Activated CD4-positive, alpha-beta T cell treated with anti-CD3 and anti-CD28 coated beads, Interleukin-2, Interleukin-6, amounts not matched to agents 100 ng/mL and 50 ng/mL, durations not matched to agents 16 hours and 8 hours (primary cell): ENCODE measurements at places on chromosomes 13 and 19.

GRCh38 chr19:40685016-40685526, 5.4 kb downstream of the NUMBL start:
- DNase-seq: no peak

GRCh38 chr13:78660495-78660857, 1.5 kb upstream of the OBI1 start:
- no peak for DNase-seq

DNA sequence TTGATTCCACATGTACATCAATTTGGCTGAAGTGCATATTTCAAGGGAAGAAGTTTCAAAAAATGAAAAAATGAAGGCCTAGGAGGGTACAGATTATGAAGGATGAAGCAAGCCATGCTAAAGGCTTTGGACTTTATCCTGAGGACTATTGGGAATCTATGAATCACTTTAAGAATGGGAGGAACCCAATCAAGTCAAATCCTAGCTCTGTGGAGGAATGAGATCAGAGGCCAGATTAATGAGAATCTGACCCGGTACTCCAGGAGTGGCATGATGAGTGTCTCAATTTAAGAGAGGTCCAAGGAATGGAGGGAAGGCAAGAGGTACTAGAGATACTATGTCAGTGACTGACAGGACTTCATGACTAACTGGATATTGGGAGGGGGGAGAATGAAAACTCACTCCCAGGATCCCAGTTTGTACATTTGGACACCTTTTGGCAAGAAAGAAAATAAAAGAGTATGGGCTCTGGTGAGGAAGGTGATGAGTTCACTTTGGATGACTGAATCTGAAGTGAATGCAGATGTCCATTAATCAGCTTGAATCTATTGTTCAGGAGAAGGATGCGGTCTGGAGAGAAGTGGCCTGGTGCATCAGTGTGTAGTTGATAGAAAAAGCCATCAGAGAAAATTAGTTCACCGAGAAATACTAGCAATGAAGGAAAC, 349.0 kb downstream of the EFNB2 start:
- DNase-seq: no peak

- DNase-seq: no peak
Measured at GRCh38 chr13:23460309-23460708, 26.8 kb upstream of the SACS start.

DNA sequence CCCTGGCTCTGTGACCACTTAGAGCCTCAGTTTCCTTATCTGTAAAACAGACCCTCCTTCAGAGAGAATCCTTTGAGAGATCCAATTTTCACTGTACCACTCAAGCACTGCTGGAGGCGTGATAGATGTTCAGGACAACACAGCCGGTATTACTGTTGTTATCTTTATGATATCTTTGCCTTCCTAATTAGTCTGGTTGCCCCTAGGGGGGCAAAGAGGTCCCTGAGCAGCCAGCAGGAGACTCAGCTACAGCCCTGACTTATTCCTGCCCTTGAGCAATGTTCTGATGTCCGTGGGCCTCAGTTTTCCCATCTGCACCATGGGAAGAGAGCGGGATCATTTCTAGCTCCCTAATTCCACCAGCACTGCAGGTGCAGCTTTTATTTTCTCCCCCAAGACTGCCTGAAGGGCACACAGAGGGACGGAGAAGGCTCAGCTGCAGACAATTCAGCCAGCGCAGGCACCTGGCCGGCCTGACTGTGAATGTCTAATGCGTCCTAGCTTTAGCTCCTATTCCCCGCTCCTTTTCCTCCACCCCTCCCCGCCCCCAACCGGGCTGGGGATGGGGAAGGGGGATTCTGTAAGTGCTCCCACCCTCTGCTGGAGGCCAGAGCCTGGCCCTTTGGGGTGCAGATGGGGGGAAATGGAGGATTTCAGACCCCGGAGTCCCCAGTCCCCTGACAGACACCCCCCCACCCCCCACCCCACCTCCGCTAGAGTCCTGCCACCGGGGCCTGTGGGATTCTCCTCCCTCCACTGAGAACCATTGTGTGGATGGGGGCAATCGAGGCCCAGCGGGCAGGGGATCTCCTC, 16.2 kb downstream of the TLE5 start:
- DNase-seq: no peak

GRCh38 chr19:10223488-10224213, 7.5 kb downstream of the S1PR2 start:
- DNase-seq: no peak

DNA sequence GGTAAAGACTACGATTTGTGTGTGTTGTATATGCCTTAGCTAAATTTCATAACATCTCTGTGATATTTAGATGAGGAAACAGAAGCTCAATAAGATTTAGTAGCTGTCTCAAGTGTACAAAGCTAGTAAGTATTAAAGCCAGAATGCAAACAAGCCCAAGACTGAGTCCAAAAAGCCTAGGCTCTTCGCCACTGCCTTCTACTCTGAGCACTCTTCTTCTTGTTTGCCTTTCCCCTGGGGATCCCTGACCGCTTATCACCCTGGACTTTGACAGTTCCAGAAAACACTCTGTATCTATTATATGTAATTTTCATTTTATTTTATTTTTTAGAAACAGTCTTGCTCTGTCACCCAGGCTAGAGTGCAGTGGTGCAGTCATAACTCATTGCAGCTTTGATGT, 5.8 kb downstream of the TM9SF2 start:
- DNase-seq: no peak

GRCh38 chr13:46295491-46296114, 83.9 kb downstream of the LRRC63 start:
- DNase-seq: peak; percentile 86

DNA sequence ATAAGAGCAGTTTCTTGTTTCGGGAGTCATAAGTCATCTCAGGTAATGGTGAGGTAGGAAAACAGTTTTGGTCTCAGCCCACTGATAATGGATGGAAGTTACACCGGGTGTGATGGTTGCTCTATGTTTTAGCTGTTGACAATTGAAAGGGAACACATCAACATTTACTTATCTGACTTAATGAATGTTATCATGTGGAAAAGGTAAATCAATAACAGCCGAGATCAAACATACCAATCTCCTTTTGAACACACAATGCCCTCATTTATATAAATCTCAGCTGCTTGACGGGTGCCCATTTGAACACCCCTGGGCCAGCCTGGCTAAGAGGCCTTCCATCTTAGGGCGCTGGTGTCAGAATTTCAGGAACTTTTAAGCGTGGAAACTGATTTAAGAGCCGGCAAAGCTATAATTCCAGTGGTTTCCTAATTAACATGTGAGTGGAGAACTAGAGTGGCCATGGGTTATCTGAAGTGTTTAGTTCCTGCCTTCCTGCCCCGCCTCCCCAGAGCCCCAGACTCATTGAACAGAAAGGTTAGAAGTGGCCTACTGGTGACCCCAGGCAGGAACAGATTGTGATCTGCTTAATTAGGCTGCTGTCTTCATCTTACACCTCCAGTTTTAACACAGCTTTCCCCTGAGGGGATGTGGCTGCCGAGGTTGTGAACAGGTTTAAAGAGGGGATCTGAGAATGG, 572.7 kb downstream of the FGF9 start:
- DNase-seq: no peak

- peak; percentile 68 for DNase-seq
Measured at GRCh38 chr13:98839856-98840769, 87.6 kb upstream of the SLC15A1 start.

DNA sequence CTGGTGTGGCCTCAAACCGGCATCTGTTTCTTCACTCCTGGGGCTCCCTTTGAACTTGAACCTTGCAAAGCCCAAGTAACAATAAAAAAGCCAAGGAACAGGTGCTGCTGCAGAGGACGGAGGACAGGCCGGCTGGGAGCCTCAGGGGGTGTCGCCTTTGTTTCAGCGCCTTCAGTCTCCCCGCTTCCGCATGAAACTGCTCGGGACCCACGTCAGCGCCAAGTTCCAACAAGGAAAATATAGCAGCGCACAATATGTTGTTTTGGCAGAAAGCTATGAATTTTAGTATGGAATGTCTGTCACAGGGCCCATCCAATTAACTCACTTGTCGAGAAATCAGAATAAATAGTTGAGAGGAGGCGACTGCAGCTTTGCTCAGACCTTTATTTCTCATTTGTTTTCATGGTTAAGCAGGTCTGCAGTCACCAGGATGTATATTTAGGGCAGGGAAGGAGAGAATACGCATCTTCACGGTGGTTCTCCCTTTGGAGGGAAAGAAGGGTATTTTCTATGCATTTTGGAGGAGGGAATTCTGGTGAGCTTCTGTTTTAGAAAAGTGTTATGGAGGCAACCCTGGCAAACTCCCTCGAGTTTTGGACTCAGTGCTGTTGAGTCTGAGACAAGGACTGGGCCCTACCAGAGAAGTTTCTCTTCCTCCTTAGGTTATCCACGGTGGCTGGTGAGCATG, 34.3 kb upstream of the MEDAG start:
- DNase-seq: no peak

GRCh38 chr19:1685046-1685445, 32.6 kb upstream of the TCF3 start:
- DNase-seq: no peak

- no peak for DNase-seq
Measured at GRCh38 chr13:35473802-35474201, 2.7 kb downstream of the MAB21L1 start.

DNA sequence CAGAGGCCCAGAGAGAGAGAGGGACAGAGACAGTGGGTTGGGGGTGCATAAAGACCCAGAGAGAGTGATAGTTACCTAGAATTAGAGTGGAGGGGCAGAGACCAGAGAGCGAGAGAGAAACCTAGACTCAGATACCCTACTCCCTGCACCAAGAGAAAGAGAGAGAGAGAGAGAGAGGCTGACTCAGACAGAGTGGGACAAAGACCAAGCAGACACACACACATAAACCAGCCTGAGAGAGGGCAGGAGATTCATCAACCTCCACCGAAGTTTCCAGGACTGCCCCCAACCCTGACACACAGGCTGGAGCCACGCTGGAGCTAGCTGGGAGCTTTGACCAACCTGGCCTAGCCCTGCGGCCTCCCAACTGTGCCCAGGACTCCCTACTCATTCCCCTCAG, 12.9 kb downstream of the SYT3 start:
- DNase-seq: no peak

GRCh38 chr19:31299665-31300064, 49.6 kb downstream of the TSHZ3 start:
- DNase-seq: no peak

- no peak for DNase-seq
Measured at GRCh38 chr19:21321996-21322395, 7.2 kb downstream of the ZNF708 start.

DNA sequence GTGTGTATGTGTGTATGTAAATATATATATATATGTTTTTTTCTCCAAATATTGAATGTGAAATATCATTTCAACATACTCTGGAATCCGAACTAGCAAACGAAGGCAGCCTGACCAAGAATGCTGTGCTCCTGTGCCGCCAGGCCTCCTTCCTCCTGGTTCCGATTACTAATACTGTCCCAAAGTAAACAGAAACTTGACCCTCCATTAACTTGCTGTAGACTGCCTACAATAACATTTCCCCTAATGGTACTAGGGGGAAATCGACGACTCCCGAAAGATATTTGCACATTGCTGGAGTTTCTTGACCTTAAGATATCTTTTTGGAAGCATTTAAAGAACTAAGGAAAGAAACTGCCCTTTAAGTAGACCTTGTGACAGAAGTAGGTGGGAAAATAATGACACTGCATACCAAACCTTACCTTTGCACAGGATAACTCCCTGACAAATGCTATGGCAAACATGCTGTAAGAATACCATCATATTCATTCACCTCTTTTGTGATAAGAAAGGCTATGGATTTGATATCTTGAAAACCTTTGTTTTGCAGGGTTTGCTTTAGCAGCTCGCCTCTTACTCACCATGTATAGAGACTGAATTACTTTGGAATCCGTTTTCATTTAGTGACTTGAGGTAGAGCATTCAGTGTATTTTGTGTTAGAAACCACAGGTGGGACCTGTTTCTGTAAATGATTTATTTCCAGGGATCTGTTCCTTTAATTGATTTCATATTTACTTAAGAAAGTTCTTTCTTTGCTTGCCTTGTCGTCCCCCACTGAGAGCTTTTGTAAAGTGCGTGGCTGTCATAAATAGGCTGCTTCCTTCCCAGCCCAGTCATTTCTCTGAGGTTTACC, 80.1 kb downstream of the KLF5 start:
- DNase-seq: no peak

DNA sequence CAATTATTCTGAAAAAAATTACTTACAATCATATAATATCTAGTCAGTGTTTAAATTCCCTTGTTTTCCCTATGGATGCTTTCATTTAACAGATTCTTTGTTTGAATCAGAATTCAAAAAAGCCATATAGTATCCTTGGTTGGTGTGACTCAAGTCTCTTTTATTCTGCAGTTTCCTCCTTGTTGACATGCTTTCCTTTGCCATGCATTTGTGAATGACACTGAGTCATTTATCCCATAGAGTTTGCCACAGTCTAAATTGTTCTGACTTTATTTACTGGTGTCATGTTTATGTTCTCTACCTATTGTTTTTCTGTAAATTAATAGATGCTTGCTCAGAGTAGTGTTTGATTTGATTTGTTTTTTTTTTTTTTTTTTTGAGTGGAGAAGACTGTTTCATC, 893.8 kb upstream of the SLC10A2 start:
- DNase-seq: no peak

- no peak for DNase-seq
Measured at GRCh38 chr13:94825507-94825906, 113.2 kb upstream of the SOX21 start.

- no peak for DNase-seq
Measured at GRCh38 chr19:2603334-2603733, 99.2 kb downstream of the GNG7 start.

DNA sequence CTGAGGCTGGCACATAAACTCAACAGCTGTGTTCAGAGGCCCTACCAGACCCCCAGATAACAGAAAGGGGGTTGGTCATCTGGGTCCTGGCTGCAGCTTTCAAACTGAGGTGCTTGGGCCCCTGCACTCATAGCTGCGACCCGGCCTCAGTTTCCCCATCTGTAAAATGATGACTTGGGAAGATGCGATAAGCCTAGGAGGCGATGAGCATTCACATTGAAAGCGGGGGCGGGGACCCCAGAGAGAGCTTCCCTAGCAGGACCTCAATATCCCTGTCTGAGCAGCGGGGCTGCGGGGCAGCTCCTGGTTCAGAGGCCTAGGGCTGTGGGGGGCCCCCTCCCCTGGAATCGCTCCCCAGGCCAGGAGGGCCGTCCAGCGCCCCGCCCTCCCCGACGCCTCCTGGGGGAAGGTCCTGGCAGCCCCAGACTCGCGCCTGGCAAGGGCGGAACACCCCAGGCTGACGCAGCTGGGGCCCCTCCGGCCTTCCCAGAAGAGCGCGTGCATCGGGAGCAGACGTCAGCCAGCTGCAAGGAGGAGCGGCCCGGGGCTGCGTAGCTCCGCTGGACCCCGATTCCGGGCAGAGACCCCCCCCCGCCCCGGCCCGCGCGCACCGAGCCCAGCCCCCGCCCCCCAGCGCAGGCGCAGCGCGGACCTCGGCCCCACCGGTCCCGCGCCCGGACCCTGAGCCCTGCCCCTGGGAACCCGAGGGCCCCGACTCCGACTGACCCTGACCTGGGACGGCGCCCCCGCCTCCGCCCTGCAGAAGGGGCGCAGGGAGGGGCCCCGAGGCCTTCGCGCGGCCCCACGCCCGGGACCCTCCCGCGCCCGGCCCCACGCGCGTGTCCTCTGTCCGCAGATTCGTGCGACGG, 3.5 kb downstream of the FSTL3 start:
- DNase-seq: peak; percentile 48

GRCh38 chr13:87093399-87093798, 577.8 kb upstream of the SLITRK5 start:
- DNase-seq: no peak
